ENCODE measurements at places on chromosomes 2 and 18. TPM values are rescaled to one million over a fixed set of nuclear protein-coding genes. Genes with fewer than 3 reads are reported as not detected.

DNA sequence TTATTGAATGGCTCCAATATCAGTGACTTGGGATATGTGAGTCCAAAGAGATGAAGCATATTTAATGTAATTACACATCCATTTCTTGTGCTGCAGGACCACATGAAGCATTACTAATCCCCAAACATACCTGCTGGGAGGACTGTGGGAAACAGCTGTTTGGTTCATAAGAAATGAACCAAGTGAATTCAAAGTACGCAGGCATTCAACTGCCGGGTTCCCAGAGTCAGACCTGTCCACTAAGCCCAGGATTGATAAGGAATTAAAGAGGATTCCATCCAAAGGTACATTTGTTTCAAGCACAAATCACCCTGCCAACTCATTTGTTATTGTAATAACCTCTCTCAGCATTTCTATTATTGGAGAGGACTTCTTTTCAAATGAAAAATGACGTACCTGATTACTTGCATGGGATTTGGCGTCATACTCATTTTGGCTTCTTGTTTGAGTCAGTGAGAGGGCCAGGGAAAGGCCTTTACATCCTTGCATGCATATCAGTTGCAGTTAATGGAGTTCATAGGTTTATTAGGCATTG is 230.7 kb downstream of the TXNL1 start:
- no peak overlapping the region for H3K27ac ChIP-seq
- H3K36me3 ChIP-seq, result no peaks in the 10 kb centered on the region
- DNase-seq, result no peak

The IL1A gene
- 1.9 TPM for total RNA-seq

- H3K4me1 ChIP-seq, result no peaks in the 10 kb centered on the region
- H3K27ac ChIP-seq, result no peak overlapping the region
- H3K27me3 ChIP-seq, result peaks cover 8% of the 10 kb centered on the region
- no peak overlapping the region for H3K4me3 ChIP-seq
- DNase-seq, result no peak
Measured at GRCh38 chr2:65778137-65778536, 345.7 kb upstream of the SPRED2 start.

The SNTG2 gene
- total RNA-seq, result 0.88 TPM

DNA sequence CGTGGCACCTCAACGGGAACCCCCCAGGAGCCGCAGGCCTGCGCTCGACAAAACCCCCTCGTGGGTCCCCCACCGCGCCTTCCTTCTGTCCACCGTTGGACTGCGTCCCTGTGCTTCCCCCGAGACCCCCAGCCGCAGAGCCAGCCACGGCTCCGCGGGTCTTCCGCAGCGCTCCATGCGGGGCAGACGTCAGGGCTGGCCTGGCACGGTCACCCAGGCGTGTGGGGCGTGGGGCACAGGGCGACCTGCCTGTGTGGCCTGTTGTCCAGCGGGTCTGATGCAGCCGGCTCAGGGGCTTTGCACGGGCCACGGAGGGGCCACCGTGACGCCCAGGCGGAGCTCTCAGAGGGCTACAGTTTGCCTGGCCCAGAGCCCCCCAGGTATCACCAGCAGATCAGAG is 11.0 kb downstream of the NFATC1 start:
- H3K27me3 ChIP-seq, result no peaks in the 10 kb centered on the region
- peaks cover 58% of the 10 kb centered on the region for H3K4me1 ChIP-seq
- no peak for DNase-seq
- peaks cover 23% of the 10 kb centered on the region for H3K36me3 ChIP-seq
- H3K27ac ChIP-seq, result peak overlapping the region; percentile 98

The TMEM163 gene
- total RNA-seq, result 4.4 TPM

The SETBP1 gene
- total RNA-seq, result 72.8 TPM
